NCI-H1105 treated with DMSO at 0.1 percent for 48 hours (cell line): ENCODE measurements at places on chromosomes 2 and 18.

- no peak for DNase-seq
Measured at GRCh38 chr2:203824603-203825002, 43.0 kb upstream of the CTLA4 start.

DNA sequence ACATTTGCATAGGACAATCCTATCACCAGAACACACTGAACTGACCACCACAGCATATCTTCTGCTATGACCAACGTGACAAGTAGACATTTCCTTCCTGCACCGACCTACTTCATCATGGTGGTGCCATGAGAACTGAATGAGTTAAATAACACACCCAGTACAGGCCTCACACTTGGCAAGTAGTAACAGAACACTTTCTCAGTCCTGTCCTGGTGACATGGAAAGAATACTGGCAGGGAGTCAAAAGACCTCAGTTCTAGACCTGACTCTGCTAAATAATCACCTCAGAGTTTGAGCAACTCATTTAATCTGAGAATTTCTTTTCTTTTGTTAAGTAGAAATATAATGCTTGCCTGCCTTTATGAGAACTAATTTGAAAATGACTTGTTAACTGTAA, 186.3 kb upstream of the SMAD7 start:
- no peak for DNase-seq

DNA sequence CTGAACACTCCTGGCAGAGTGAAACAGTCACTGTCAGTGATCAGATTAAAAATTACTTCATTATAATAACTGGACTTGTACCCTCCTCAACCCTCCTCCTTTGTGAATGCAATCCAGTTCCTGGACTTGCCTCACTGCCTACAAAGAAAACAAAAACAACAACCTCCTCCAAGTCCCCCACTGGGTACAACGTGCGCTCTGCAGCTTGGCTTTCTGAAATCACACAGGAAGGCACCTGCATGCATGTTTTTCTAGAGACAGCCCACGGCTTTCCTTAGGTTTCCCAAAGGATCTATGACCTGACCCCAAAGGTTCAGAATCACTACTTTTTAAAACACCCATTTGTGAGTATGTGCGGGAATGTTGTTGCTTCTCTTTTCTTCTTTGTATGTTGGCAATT, 61.4 kb upstream of the TUBA3E start:
- no peak for DNase-seq

DNA sequence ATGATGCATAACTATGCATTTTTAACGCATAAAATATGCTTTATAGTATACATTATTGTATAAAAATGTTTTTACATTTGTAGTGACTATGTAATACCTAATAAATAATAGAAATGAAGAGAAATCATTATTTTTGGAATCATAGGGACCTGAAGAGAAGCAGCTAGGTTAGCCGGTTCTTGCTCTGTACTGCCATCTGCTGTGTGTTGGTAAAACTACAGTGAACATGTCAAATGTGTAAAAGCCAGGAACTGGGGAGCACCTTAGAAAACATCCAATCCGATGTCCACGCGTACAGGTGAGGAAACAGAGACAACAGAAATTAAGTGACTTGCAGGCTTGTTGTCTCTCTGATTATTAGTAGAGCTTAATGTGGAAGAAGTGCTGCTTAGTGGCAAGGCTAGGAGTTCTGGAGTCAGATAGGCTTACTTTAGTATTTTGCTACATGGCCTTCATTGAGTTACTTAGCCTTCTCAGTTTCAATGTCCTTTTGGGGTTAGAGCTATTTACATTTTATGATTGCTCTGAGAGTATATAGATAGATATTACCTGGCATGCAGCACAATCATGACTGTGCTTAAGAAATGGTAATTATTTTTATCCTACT, 386.5 kb downstream of the DLGAP1 start:
- DNase-seq = peak; percentile 1
